AG08396 (cell line): ENCODE measurements at places on chromosomes 6 and 20.

DNA sequence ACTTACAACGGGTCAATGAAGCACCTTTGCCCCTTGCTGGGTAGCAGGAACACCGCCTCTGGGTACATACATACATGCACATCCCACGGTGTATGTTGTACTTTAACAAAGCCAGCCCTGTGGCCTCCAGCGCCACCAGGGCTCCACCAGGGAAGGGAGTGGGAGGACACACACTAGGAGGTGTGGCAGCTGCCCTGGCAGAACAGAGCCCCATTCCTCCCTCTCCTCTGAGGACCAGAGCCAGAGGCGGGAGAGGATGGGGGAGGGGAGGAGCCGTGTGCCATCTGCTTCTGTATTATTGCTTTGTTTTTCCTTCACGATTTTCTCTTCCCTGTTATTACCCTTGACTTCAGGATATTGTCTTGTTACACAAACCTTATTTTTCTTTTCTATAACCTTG lies 105.8 kb upstream of the TRAF3IP2 start:
- DNase-seq: no peak

- DNase-seq: no peak
Measured at GRCh38 chr6:64860203-64860602, 846.8 kb downstream of the EYS start.

- DNase-seq: no peak
Measured at GRCh38 chr6:40950986-40951698, 87.9 kb downstream of the UNC5CL start.

- DNase-seq: no peak
Measured at GRCh38 chr6:160333841-160334240, 14.3 kb upstream of the SLC22A3 start.

- DNase-seq: no peak
Measured at GRCh38 chr6:43807228-43808061, 37.4 kb downstream of the VEGFA start.

GRCh38 chr6:33147807-33148666 lies 44.2 kb downstream of the COL11A2 start:
- DNase-seq: peak; percentile 56

GRCh38 chr20:56111961-56112730 lies 106.8 kb upstream of the CBLN4 start:
- DNase-seq: no peak

- DNase-seq: no peak
Measured at GRCh38 chr6:43714311-43715055, 26.9 kb upstream of the MRPS18A start.

DNA sequence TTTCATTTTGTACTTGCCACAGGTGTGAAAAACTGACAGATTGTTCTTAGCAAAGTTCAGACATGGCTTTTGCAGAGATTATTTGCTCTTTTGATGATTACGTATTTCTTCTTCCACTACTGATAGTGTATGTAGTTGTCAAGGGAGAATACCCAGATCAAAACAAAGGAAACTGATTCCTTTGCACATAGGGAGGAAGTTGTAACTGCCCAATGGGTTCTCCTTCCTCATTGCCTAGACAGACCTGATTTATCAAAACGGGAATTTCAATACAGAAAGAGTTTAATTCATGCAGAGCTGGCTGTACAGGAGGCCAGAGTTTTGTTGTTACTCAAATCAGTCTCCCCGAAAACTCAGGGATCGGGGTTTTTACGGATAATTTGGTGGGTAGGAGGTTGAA lies 214.7 kb downstream of the BCAS1 start:
- no peak for DNase-seq

DNA sequence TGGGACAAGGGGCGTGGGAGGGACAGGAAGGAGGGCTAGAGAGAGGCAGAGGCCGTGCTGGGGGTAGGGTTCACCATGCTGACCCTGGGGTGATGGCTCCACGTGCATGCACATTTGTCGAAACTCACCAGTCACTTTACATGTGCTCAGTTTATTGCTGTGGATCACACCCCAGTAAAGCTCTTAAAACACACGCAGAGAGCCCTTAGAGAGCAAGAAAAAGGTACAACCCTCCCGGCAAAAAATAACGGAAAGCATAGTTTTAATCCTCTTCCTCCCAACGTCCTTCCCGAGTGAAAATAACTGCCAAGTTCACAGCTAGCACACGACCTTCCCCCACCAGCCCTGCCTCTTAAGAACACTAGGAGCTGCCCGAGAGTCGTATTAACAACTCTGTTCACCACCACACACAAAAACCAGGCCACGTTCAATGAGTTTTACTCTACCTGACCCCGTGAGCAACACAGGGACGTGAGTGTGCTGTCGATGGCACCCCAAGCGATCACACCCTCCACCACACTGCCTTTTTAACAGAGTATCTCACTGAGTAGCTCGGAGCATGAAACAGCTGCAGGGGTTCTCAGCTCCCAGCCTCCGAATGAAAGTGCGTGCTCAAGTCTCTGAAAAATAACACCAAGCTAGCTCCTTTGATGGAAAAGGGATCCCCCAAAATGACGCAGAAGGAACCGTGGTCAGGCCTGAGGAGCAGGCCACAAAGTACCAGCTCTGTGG lies 39.7 kb downstream of the TAF4 start:
- peak; percentile 61 for DNase-seq

GRCh38 chr6:132661906-132662305 lies 2.9 kb upstream of the TAAR1 start:
- DNase-seq: no peak

GRCh38 chr6:159267165-159267564 lies 98.0 kb downstream of the FNDC1 start:
- no peak for DNase-seq
